ENCODE measurements at places on chromosomes 7 and 10. TPM values are rescaled to one million over a fixed set of nuclear protein-coding genes. Genes with fewer than 3 reads are reported as not detected.

RBM48 gene
- total RNA-seq = 1.8 TPM

GPR15LG gene
- not detected for total RNA-seq

LARP4B gene
- 13.4 TPM for total RNA-seq

ASAH2 gene
- 0.22 TPM for total RNA-seq

LRRD1 gene
- not detected for total RNA-seq

C10orf53 gene
- not detected for total RNA-seq
